ENCODE measurements at places on chromosomes 6 and 20.

GRCh38 chr20:29690274-29690673, 1567.2 kb upstream of the DEFB115 start:
- no peak for DNase-seq

DNA sequence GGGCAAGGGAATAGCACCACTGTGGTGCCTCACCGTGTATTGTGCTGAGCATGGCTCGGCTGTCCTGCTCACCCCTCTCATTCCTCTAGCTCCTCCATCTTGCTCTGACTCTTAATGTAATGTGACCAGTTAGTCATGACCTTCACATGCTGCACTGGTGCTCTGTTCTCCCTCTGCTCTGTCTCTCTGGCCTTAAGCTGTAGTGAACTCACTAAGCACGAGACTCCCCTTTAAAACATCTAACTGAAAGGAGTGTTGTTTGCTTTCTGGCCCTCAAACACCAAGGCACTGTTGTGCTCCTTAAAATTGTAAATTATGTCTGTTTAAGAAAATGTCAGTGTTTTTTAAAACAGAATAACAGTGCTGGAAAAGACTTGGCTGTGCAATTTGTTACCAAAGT, 140.4 kb downstream of the HDGFL1 start:
- DNase-seq, result no peak

DNA sequence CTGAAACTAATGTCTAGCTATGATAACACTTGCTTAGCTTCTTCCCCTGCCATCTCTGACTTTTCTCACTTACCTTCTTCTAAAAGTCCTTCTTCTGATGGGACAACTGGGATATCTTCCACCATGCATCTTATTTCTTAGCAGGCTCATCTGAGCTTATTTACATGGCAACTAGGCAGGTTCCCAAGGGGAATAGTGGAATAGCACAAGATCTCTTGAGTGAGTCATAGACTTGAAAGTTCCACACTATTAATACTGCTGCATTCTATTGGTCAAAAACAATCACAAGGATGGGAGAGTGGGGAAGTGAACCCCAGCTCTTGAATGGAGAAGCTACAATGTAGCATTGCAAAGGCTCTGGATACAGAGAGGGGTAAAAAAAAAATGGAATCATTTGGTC, 142.1 kb downstream of the HAO1 start:
- DNase-seq, result no peak

GRCh38 chr6:25413207-25413905, 134.2 kb downstream of the CARMIL1 start:
- no peak for DNase-seq
